ENCODE measurements at places on chromosomes 3 and 15.

- no peak for DNase-seq
Observed at GRCh38 chr3:100653604-100654294, 44.3 kb downstream of the ADGRG7 start.

DNA sequence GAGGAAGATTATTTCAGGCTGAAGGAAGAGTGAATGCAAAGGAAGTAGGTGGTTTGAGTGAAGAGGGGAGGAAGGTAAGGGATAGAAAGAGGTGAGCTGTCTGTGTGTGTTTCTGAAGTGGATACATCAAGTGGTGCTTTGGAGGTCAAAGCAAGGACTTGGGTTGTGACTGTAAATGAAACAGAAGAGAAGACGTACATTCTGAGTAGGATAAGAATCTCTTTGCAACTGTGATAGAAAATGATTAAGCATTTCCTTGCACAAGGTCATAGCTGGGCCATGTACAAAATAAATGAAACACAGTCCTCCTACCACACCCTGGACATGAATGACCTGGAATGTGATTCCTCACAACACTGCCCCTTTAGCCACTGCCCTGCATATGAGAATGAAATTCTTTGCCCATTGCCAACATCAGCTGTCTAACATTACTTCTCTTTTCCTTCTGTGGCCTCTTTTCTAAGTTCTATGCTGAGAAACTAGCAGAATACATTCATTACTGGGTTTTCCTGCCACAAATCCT is 28.3 kb upstream of the MINDY4B start:
- no peak for DNase-seq

- DNase-seq: no peak
Observed at GRCh38 chr15:60411774-60412425, 14.1 kb upstream of the ANXA2 start.

DNA sequence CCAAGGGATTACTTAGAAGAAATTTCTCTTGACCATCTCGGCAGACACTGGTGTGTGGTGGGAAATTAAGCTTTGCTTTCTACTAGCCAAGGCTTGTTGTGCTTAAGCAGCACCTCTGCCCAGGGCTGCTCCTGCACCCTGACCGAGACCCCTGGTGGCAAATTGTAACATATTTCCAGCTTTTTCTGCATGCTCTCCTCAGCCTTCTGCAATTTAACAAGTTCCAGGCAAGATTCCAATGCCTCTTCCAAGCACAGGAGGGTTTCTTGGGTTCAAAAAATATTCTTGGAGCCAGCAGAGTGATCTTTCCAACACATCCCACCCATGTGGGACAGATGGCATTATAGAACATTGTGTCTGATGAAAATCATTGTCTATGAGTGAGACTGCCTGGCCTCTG is 210.5 kb downstream of the CLSTN2 start:
- DNase-seq: no peak

DNA sequence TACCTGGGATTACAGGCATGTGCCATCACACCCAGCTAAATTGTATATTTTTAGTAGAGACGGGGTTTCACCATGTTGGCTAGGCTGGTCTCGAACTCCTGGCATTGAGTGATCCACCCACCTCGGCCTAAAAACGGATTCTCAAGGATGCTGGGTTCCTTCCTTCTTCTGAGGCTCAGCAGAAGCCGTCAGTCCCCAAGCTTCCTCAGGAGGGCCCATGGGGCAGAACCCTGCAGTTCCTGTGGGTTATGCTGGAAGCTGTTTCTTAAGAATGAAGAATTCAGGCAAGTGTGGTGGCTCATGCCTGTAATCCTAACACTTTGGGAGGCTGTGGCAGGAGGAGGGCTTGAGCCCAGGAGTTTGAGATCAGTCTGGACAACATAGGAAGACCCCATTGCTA is 29.0 kb upstream of the ZNF710 start:
- DNase-seq: no peak

- no peak for DNase-seq
Observed at GRCh38 chr3:161028555-161029153, 76.5 kb downstream of the B3GALNT1 start.

- no peak for DNase-seq
Observed at GRCh38 chr3:150210461-150211110, 197.5 kb upstream of the TSC22D2 start.

- DNase-seq: no peak
Observed at GRCh38 chr15:39661776-39662175, 80.9 kb downstream of the THBS1 start.

GRCh38 chr15:98859149-98859548 is 148.4 kb downstream of the PGPEP1L start:
- DNase-seq: no peak

- DNase-seq: no peak
Observed at GRCh38 chr15:92715758-92716157, 60.2 kb upstream of the FAM174B start.
